ENCODE measurements at places on chromosomes 13 and 19. TPM values are rescaled to one million over a fixed set of nuclear protein-coding genes. Genes with fewer than 3 reads are reported as not detected.

DNA sequence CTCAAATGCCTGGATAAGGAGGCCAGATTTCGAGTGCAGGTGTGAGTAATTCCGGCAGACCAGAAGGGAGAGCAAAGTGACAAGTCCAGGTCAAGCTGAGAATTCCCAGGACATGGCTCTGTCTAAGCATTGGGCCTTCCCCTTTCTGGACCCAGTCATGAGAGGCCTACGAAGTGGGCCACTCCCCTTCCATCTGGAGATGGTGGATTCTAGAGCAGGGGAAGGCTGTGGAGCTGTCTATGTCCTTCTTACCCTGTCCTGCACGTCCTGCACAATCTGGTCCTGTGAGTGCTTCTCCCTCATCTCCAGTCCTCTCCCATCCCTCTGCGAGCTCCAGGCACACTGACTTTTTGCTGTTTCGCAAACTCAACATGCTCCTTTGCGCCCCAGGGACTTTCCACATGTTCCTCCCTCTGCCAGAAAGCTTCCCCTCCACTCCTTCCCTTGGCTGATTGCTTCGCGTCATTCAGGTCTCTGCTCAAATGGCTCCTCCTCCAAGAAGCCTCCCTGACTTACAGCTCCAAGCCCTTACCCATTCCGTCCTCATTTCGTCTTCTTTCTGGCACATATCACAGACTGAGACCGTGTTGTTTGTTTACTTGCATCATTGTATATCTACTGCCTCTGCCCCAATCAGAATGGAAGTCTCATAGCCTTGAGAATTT, 193.2 kb downstream of the URI1 start:
- DNase-seq = no peak

The NMRK2 gene
- not detected for total RNA-seq

The ATXN8OS gene
- total RNA-seq = not detected

GRCh38 chr19:50647879-50648615, 1.2 kb upstream of the C19orf81 start:
- no peak for DNase-seq

The POMP gene
- 82.6 TPM for total RNA-seq

DNA sequence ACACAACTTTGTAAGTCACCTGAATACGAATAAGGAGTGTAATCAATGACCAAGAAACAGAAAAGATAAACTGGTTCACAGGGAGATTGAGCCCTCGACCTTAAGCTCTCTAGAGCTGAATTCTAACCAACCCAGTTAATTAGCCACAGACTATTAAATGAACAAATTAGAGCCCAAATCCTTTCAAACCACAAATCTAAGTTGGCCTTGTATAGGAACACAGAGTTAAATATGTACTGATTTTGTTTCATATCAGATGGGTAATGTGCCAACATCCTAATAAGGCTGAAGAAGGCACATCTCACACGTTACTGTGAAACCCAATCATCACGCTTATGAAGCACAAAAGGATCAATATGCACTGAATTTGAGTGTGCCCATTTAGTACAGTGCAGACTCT, 156.1 kb downstream of the LHFPL6 start:
- no peak for DNase-seq

GRCh38 chr13:26480246-26480855, 77.1 kb upstream of the WASF3 start:
- no peak for DNase-seq

DNA sequence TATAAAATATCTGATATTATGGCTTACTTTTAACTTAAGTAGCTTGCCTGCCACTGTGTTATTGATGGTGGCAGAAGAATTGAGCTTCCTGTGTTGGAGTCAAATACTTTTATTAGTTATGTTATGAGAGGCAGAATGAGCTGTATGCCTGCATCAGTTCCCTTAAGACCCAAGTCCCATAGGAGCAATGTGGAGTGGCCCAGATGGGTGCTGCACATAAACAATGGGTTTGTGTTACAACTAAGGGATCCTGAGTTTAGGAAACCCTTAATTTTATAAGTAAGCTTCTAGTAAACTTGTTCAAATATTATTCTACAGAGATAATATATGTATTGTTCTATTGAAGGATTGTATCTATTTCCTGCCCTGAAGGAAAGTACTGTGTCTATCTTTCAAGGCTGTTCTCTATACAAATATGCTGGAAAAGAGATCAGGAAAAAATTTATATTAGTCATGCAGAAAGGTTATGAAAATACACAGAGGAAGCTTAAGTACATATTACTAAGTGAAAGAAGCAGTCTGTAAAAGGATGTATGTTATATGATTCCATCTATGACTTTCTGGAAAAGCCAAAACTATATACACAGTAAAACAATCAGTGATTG, 2018.0 kb upstream of the PCDH20 start:
- no peak for DNase-seq

The ETHE1 gene
- total RNA-seq = 31.5 TPM

DNA sequence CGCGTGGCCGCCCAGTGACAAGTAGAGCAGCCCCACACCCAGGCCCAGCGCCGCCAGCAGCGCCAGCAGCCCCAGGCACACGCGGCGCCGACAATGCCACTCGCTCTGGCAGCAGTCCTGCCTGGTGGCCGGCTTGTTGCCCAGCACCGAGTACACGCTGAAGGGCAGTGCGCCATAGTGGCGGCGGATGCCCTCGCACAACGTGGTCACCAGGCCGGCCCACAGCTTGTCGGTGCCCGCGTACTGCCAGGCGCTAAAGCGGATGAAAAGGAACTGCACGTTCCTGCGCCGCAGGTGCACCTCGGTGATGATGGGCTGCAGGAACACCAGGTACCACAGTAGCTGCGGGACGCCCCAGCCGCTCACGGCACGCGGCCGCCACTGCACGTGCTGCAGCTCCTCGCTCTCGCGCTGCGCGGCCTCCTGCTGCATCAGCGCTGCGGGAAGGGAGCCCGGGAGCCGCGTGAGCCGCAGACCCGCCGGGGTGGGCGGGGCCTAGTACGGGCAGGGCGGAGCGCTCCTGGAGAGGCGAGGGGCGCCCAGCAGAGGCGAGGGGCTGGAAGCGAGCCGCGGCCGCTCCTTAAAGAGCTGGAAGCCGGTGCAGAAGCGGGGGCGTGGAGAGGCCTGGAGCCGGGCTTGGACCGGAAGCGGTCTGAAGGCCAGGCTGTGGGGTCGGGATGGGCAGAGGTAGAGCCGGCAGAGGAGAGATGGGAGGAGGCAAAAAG, 7.3 kb downstream of the NKPD1 start:
- DNase-seq = no peak

GRCh38 chr13:113138792-113139551, 16.4 kb downstream of the F10 start:
- DNase-seq = no peak

- no peak for DNase-seq
Observed at GRCh38 chr19:6564393-6564792, 26.6 kb downstream of the CD70 start.

The PRR19 gene
- total RNA-seq = 0.24 TPM

The NDUFS7 gene
- total RNA-seq = 66.1 TPM

The CEACAM16 gene
- not detected for total RNA-seq
